ENCODE measurements at places on chromosomes 7 and 10.

- DNase-seq, result no peak
Observed at GRCh38 chr7:44279286-44279685, 46.1 kb downstream of the CAMK2B start.

DNA sequence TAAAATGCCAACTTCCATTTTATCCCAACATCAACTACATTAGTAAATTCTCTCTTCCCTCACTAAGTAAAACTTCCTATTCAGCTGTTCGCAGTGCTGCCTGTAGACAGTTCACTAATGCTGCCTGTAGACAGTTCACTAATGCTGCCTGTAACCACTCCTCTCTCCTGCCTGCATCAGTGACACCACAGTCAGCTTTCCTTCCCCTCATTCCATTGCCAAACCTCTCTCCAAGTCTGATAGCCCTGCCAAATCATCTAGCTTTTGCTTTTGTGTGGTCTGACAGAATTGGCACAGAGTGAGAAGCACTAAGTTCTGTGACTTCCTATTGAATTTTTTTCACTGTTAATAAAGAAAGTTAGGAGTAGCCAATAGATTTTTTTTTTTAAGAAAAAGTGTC, 43.0 kb upstream of the MACC1 start:
- no peak for DNase-seq

DNA sequence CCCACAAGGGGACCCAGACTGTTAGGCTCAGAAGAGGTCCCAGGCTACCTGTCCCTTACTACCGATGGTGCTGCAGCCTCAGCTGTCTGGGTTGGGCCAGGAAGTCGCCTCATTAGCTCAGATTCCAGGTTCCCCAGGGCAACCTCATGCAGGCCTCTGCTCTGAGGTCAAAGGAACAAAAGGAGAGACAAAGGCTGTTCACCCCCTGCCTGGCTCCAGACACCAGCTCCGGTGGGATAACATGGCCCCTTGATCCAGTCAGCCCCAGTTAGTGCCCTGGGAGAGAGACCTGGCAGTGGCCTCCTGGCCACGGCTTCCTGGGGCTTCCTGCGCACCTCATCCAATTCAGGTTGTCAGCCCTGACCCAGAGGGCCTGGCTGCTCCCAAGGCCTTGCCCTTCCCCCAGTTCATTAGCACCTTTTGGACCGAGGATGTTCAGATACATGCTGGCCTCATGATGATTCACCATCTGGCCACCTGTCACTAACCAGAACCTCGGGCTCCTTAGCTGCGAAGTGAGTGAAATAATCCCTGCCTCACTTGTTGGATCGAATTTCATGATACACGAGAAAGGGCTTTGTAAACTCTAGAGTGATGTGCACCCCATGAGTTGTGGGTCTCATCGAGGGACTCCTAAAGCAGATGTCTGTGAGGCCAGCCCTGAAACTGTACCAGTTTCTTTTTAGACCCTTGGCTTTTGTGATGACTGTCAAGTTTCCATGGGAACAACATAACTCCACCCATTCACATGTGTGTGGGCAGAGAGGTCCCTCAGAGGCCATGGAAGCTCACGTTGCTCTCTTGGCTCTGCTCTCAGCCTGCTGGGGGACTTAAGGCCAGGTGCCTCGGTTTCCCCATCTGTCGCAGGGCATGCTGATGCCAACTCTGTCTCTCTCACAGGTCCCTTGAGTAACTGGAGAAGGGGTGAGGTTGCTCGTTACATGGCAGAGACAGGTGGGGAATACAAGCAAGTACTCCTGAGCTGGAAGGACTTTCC, 79.5 kb upstream of the PCBD1 start:
- DNase-seq, result no peak

DNA sequence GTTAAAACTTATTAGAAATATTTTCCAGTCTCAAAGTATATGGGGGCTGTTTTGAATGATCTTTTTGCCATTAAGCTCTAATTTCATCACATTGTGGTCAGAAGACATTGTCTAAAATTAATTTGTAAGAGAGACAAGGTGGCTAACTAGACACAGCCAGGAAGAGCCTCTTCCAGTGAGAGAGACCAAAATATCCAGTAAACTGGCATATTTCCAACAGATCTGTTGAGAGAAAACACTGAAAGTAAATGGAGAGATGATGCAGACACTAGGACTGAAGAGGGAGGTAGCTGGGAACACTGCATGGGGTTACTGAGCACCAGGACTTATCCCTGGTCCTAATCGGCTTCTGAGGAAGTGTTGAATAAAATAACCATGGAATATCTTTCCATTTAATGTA, 101.5 kb upstream of the TAS2R16 start:
- DNase-seq, result no peak

DNA sequence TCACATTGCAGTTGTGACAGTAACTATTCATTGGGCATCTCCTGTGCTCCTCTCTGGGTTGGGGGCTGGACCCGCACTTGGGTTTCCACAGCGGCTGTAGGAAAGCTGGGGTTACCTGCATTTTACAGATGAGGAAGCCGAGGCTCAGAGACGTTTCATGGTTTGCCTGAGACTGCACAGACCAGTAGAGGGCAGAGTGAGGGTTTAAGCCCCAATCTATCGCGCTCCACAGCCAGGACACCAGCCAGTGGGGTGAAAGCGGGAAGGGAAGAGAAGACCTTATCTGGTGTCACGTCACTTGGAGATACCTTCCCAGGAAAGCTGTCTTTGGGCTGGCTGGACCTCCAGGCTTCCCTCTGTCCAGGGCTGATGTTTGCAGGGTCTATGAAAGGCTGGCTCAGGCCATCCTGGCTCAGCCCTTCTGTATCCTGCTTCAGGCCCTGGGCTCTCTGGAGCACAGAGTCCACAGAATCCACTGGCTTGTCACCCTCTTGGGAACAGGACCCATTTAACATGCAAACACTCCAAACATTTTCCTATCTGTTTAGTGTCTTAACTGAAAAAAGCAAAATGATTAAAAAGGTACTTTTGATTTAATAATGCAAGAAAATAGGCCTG, 167.7 kb downstream of the EMX2 start:
- DNase-seq, result no peak

GRCh38 chr7:96612034-96612433, 97.6 kb downstream of the SEM1 start:
- no peak for DNase-seq

DNA sequence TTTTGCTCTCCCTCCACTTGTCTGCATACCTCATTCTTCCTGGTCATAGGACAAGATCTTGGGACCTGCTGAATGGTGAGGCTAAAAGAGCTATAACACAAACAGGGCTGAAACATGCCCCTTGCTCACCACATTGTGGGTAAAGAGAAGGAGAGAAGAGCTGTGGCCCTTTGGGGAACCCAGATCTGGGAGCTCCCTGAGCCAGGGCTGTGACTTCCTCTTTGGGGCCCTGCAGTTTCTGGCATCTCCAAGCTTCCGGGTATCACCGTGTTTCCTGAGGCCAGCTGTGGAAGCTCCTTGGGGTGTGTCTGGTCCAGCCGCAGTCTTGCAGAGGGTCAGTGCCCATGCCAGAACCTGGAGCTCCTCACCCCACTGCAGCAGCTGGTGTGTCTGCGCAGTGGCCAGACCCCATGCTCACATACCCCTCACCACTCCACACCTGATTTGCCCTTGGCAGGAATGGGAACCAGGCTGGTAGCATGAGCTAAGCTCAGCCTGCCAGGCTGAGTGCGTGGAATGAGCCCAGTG, 34.0 kb downstream of the DKK1 start:
- no peak for DNase-seq

GRCh38 chr10:8349610-8350249, 295.2 kb downstream of the GATA3 start:
- DNase-seq, result no peak

- no peak for DNase-seq
Observed at GRCh38 chr7:138963675-138964074, 17.5 kb downstream of the KIAA1549 start.

DNA sequence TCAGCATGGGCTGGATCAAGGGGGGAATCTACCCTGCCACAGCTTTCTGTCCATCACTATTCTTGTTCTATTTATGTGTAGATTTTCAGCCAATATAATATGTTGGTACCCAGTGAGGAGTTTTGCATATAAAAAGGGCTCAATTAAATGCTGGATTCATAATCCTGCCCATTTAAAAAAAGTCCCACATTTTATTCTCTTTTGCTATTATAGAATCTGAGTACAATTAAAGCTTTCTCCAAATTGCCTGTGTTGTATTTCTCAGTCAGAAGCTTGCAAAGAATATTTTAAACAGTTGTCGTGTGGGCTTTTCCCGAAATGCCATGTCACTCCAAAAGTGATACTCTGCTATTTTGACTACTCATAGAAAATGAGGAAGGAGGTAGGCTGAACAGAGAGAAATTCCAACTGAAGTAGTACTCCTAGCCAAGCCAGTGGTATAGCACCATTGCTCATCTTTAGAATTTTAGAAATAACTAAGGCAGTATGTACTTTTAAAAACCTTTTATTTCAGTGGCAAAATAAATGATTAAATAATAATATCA, 108.3 kb upstream of the HDAC9 start:
- no peak for DNase-seq

- no peak for DNase-seq
Observed at GRCh38 chr7:87127019-87127418, 25.2 kb upstream of the DMTF1 start.

- DNase-seq, result no peak
Observed at GRCh38 chr10:49831352-49832035, 69.4 kb upstream of the OGDHL start.

- peak; percentile 11 for DNase-seq
Observed at GRCh38 chr7:133912916-133913697, 214.0 kb upstream of the LRGUK start.

GRCh38 chr7:155356323-155357105, 58.8 kb downstream of the INSIG1 start:
- no peak for DNase-seq

DNA sequence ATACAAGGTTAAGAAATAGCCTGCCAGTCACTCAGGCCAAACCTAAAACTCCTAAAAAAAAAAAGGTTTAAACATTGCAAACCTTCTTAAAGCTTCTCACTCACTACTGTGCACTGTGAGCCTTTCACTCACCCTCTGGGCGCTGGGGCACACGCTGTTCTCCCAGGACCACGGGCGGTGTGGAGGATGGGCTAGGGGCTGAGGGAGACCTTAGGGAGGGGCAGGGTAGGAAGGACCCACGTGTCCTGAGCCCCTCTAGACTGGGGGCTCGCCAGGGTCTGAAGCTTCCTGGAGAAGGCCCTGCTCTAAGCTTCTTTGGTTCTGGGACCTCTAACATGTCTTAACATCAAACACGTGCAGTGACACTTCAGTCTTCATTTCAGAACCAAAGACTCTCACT, 569.8 kb downstream of the DNAJB6 start:
- no peak for DNase-seq

GRCh38 chr7:118861581-118861980, 637.1 kb downstream of the ANKRD7 start:
- DNase-seq, result no peak

- no peak for DNase-seq
Observed at GRCh38 chr10:110395350-110396283, 90.9 kb upstream of the SMNDC1 start.

GRCh38 chr7:138845711-138846110, 47.7 kb upstream of the ATP6V0A4 start:
- no peak for DNase-seq

GRCh38 chr7:77651575-77652162, 44.6 kb upstream of the RSBN1L start:
- no peak for DNase-seq

DNA sequence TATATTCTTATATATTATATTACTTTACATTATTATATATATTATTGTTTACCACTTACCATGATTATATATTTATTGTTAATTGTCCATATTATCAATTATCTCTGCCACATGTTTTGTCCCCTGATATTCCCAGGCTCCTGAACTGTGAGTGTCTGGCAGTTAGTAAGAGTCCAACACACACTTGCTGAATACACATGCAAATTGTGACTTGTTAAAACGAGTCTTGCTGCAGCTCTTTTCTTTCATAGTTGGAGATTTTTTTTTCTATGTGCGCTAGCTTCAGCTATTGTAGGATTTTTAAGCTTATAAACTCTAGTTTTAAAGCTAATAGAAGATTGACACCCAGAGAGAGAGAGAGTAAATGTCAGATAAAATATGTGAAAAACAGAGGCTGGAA, 207.8 kb upstream of the FAM3C start:
- no peak for DNase-seq
